Central memory CD4-positive, alpha-beta T cell (primary cell): ENCODE measurements at places on chromosomes 6 and 20.

DNA sequence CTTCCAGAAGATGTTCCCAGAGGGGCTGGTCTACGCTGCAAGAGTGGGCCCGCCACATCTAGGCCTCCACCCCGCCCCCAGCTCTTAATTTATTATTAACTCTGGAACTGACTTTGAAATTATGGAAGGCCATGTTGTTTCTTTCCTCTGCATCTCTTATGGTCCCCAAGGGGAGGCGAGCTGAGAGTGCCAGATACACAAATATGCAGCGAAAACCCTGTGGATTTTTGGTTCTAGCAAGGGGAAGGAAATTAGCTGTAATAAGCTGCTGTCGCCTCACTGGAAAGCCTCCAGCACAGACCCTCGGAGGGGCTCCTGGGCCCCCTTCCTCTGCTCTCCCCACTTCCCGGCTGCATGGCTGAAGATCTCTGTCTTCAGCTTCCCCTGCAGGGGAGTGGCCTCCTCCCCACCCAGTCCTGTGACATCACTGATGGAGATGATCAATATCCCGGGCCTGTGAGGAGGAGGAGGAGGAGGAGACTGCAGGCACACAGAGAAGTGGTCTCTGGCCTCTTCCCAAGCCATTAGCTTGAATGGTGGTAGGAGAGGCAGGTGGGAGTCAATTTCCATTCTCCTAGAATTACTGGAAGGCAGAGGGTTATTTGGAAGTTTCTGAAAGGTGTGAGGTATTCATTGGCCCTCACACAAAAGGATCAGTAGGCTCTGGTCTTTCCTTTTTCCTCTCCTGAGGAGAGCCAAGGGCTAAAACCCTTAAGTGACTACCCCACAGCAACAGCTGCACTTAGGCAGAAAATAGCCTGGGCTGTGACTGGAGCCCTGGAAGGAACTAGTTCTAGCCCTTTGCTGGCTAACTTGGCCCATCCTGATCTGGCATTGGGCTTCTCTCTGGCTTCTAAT, 39.7 kb upstream of the CCDC167 start:
- no peak for DNase-seq

- DNase-seq = no peak
Observed at GRCh38 chr6:111686249-111686931, 80.7 kb upstream of the TRAF3IP2 start.

- no peak for DNase-seq
Observed at GRCh38 chr20:16864069-16864468, 115.9 kb downstream of the OTOR start.

- no peak for DNase-seq
Observed at GRCh38 chr6:130893277-130893676, 66.1 kb downstream of the SMLR1 start.

GRCh38 chr20:34220561-34220960, 20.7 kb upstream of the ASIP start:
- DNase-seq = no peak

GRCh38 chr20:2299301-2299700, 3.5 kb downstream of the TGM3 start:
- no peak for DNase-seq

DNA sequence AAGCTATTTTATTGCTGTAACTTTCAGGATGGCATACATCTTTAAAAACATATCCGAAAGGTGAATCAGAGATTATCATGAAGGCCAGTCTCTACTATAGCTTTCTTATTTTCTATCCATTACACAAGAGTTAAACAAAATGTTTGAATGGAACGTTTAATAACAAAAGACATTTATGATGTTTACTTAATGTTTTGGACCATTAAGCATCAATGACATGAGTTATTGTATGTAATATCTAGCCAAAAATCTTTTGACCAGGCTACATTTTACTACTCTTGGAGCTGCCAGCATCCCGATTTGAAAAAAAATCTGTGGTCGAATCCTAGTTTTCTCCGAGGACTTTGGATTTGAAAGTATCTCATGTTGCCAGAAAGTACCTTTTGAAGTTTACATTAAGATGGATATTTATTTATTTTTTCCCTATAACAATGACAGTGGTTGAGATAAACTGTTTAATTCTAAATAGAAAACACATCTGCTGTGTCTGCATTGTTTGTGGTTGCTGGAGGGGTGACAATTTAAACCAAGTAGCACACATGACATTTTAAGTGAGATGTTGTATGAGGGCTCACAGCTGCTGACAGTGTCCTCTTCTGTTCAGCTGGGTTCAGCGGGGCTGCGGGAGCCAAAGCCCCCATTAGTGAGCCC, 293.7 kb upstream of the TCF21 start:
- no peak for DNase-seq

DNA sequence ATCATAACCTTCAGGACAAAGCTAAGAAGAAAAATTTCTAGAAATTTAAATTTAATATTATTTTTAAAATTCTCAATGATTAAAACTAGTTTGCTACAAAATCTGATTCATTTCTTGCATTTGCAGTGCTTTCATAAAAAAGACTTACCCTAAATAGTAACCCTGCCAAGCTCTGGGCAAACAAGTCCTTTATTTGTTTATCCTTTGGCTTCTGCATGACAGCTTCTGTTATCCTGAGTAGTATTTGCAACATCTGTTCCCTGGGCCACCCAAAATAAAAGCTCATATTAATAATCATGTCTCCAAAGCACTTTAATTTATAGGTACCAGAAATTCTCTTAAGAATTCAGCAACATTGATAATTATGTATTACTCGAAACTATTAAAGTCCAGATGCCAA, 101.3 kb downstream of the RALGAPA2 start:
- no peak for DNase-seq

DNA sequence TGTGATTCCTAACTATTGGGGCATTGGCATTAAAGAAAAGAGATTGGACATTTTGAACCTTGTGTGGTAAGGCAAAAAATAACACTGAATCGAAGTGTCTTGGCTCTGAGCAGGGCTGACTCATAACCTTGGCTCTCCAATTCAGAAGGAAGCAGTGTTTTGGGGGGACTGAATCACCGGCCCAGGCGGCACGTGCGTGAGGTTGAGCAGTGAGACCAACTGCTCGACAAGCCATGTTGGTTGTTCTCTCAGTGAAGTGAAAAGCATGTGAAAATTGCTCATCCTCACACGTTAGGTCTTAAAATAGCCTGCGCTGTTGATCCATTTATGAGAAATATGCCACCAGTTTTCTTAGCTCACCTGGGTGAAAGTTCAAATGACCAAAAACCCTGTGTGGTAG, 137.8 kb upstream of the SPACA1 start:
- no peak for DNase-seq

- DNase-seq = no peak
Observed at GRCh38 chr20:19397226-19397625, 184.8 kb downstream of the SLC24A3 start.

GRCh38 chr6:57303931-57304681, 13.3 kb upstream of the PRIM2 start:
- no peak for DNase-seq
